Smooth muscle cell of trachea (primary cell): ENCODE measurements at places on chromosomes 1 and 21. TPM values are rescaled to one million over a fixed set of nuclear protein-coding genes. Genes with fewer than 3 reads are reported as not detected.

SDC3 gene
- 15.6 and 38.9 TPM in 2 replicates for total RNA-seq

KCNH1 gene
- total RNA-seq: 0.15 TPM in 1 of 2 replicates, not detected in the other

HNRNPR gene
- 43.7 and 98.3 TPM in 2 replicates for total RNA-seq

C1QB gene
- total RNA-seq: not detected in 2 replicates

CHD1L gene
- total RNA-seq: 39.5 and 58.9 TPM in 2 replicates

TPTE gene
- not detected in 2 replicates for total RNA-seq

GCSAML gene
- not detected in 2 replicates for total RNA-seq

LCE1C gene
- not detected in 2 replicates for total RNA-seq

MYBPH gene
- total RNA-seq: 0.15 and 2.2 TPM in 2 replicates

PLA2G5 gene
- total RNA-seq: 0.15 and 6.9 TPM in 2 replicates

KIF26B gene
- total RNA-seq: 0.87 and 3.3 TPM in 2 replicates

OR2G6 gene
- not detected in 2 replicates for total RNA-seq

TRIM67 gene
- total RNA-seq: under 0.01 TPM in 1 of 2 replicates, not detected in the other

ATP1A4 gene
- not detected in 2 replicates for total RNA-seq

GBP6 gene
- total RNA-seq: under 0.01 and 0.15 TPM in 2 replicates

SHC1 gene
- 189 and 432 TPM in 2 replicates for total RNA-seq

ATXN7L2 gene
- 1.7 and 3.3 TPM in 2 replicates for total RNA-seq

ACTA1 gene
- total RNA-seq: not detected in 2 replicates

LHX4 gene
- total RNA-seq: 0.17 TPM in 1 of 2 replicates, not detected in the other

KCNA3 gene
- total RNA-seq: 0.73 and 3.5 TPM in 2 replicates
